SIG-M5 (cell line): ENCODE measurements at places on chromosomes 5 and 9.

- DNase-seq, result no peak
Measured at GRCh38 chr9:27195191-27195590, 86.2 kb downstream of the TEK start.

GRCh38 chr5:177526191-177526590 lies 9.4 kb upstream of the DDX41 start:
- no peak for DNase-seq

DNA sequence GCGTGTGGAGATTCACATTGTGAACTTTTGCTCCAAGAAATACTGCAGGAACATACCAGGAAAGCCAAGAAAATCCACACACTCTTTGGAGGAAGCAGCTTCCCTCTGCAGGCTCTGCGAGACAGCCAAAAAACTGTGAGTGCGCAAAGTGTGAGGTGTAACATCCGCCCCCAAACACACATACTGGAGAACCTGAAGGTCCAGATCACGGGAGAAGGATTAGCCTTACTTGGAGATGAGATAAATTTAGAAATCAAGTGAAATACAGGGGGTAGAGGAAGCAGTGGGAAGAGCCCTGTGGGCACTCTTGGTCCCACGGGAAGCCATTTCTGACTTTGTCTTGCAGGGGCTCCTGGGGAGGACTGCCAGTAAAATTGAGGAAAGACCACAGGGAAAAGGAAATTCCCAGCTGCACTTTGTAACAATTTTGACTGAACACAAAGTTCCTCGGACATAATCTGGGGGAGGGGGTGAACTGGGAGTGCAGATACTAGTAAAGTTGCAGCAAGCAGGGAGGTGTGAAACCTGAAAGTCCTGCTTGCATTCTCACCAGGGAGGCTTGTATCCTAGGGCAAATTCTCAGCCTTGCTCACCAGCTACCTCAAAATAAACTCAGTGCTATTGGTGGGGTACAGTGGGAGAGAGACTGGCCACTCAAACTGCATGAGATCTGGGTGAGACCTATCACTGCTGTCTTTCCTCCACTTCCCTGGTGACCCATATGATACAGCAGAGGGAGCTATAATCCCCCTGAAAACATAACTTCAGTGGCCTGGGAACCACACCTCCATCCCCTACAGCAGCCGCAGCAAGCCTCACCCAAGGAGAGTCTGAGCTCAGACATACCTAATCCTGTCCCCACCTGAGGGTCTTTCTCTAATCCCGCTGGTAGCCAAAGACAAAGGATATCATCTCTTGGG lies 109.1 kb downstream of the ALDH1A1 start:
- no peak for DNase-seq

DNA sequence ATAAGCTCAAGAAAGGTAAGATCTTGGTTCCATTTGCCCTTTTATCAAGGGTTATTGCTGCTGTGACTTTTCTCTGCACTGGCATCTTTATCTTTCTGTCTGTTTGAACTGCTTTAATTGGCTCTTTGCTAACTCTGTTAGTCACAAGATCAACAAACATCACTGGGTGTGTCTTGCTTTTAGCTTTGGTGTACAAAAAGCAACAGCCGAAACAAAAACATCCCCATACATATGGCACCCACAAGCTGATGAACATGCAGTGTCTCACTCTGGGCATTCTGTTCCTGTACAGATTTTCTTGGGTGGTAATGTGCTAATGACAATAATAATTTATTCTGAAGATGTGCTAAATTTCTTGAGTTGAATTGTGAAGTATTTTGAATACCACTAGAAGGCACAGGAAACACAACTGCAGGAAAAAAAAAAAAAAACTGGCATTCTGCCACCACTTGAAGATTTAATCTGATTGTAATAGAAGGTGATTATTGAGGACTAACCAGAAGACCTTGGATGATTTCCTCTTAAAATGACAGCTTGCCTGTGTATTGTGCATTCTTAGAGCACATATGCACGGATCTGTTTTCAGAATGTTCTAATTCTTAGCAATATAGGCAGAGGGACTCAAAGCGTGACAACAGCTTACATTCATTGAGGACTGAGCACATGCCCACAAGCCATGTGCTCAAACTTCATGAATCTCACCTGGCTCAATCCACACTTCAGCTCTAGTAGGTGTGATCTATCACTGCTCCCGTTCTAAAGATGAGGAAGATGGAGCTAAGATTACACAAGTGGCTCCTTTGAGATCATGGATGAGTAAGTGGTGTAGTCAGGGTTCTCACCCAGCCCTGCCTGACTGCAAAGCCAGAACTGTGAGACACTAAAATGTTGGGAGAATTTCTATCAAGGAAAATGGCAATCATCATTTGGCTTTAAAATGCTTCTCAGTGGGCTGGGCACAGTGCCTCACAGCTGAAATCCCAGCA lies 96.4 kb downstream of the EBF1 start:
- no peak for DNase-seq

- DNase-seq, result no peak
Measured at GRCh38 chr9:2616692-2617377, 4.8 kb upstream of the VLDLR start.

GRCh38 chr5:104556957-104557356 lies 994.4 kb upstream of the NUDT12 start:
- DNase-seq, result no peak
